ENCODE measurements at places on chromosomes 6 and 20.

DNA sequence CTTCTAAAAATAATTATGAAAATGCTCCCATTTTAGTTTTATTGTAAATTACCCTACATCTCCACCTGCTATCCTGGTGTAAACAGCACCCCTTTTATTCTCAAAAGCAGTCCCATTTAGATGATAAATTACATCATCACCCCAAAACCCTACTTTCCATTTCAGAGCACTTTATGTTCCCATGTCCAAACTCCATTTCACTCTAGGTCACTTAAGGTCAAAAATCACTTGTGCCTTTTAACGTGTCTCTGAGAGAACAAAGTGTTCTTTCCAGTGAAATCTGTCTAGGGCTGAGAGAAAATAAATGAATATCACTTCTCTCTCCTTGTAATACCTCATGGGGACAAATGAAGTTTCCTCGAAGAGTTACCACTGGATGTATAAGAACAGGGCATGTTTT is 157.3 kb downstream of the INSM1 start:
- DNase-seq: no peak

GRCh38 chr20:54497931-54498718 is 22.7 kb downstream of the DOK5 start:
- DNase-seq: no peak

GRCh38 chr6:32252331-32253009 is 28.6 kb upstream of the NOTCH4 start:
- DNase-seq: no peak

DNA sequence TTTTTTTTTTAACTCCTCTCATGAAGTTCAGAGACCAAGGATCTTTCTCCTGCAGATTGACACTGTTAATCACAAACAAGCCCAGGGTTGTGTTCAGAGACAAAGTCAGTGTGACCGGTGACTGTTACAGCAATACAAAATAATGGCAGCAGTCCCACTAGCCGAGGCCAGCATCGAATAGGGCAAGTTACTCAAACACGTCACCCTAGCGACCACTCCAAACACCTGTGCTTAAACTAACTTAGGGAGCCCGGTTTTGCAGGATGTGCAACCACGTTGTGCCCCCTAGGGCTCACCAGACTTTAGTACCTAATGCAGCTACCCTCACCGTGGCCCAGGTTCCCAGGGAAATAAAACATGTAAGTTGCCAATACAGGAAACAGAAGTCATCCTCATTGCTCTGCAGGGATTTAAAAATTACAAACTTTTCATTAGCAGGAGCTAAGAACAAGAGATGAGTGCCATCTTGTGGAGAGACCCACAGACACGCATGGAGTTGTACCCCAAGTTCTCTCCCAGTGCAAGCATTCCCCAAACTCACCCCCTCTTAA is 38.1 kb downstream of the FAM50B start:
- DNase-seq: no peak

GRCh38 chr6:43668151-43669028 is 19.2 kb downstream of the MRPS18A start:
- peak; percentile 63 for DNase-seq

DNA sequence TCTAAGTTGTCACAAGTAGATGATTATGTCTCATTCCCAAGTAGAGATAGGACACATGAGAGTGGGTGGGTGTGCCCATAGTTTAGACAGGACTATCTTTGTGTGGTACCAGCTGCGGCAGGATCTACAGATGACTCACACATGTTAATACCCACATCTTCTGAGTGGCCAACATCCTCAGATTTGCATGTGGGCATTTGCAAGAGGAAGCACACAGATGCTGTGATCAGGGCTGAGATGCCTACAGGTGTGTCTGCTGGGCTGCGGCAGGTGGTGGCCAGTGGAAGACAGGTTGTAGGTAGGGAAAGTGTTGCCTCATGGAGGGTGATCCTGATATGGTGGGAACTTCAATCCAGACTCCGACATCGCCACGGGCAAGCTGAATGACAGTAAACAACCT is 50.8 kb downstream of the UTRN start:
- no peak for DNase-seq

DNA sequence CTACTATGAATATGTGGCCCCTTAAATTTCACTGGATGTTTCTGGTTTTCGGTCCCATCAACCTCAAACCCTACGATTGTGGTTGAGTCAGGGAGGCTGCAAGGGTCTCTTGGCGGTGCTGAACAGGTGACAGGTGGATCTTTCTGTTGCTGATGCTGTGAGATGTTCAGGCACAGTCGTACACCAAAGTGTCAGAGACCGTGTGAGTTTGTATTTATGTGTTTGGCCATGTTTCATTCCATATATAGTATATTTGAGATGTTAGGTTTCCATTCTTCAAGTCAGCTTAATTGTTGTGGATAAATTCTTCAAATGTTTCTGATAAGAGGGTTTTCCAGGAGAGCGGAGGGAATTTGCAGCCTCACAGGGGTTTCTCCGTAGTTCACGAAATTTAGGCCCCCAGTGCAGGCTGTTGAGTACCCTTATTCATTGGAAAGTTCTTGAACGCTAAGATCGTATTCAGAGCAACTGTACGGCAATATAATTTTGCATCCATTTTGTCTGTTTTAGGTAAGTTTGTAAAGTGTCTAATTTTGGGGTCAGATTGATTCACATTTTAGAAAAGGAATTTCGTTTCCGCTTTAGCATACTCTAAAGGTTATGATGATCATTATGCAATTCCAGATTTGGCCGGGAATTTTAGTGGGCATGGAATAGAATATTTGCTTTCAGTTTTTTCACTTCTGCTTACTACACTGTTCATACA is 1.2 kb downstream of the TAB2 start:
- DNase-seq: no peak

DNA sequence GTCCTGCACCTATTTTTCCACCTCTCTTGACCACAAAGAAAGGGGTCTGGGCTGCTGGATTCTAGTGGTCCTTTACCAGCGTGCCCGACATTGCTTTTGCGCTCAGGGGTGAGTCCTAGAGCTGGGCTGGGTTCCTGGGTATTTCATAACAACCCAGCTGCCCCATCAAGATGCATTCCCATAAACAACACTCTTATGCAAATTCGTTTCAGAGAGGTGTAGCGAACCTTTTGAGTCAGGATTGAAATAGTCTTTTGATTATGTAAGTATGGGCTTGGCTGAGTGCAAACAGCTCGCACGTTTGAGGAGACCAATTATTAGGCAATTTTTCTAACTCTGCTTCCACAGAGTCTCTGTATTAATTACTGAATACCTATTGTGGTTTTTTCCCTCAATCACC is 13.7 kb downstream of the ACOT13 start:
- no peak for DNase-seq

GRCh38 chr6:17966451-17966850 is 21.0 kb downstream of the KIF13A start:
- DNase-seq: no peak

DNA sequence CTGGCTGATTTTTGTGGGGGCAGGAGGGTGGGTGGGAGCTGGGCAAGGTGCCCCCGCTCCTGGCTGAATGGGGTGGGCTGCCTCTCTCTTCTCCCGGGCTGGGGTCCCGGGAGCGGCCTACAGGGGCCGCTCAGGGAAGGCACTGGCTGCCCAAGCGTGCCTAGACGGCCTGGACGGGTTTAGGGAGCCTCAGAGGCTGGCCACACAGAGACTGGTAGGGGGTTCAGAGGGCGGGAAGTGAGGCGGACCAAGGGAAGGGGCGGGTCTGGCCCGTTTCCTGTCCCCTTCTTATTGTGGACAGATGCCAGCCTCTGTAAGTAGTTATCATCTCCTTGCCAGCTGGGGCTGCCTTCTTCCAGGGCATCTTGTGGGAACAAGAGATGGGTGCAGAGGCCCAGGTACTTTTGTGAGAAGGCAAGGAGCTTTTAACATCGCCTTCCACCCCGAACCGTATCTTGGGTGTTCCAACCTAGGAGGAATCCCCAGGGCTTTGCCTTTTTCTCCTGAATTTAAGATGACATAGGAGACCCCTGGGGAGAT is 437 bp downstream of the CD40 start:
- DNase-seq: no peak

DNA sequence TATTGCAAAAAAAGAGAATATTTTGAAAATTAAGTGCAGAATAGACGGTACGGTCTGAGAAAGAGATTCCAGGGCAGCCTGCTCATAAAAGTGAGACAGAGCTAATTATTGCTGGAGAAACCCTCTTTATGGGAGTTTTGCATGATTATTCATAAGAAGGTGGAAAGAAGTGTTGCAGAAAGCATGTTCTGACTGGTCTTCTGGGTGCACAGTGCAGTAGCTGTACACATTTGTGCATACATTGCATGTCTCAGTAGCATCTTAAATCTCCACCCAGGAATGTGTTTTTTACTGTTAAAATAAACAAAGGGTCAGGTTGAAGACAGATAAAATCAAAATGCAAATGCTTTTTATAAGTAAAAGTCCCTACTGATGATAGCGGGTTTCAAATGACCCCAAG is 1813.6 kb upstream of the DEFB115 start:
- DNase-seq: no peak

DNA sequence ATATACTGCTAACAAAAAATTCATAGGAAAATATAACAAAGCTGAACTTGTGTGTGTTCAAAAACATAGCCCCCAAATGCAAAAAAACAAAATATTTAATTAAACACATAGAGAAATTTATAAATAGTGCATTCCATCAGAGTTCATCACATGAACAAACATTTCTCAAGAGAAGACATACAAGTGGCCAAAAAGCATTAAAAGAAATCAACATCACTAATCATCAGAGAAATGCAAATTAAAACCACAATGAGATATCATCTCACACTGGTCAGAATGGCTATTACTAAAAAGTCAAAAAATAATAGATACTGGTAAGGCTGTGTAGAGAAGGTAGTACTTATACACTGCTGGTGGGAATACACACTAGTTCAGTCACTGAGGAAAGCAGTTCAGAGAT is 39.6 kb upstream of the ADGRG6 start:
- DNase-seq: no peak

DNA sequence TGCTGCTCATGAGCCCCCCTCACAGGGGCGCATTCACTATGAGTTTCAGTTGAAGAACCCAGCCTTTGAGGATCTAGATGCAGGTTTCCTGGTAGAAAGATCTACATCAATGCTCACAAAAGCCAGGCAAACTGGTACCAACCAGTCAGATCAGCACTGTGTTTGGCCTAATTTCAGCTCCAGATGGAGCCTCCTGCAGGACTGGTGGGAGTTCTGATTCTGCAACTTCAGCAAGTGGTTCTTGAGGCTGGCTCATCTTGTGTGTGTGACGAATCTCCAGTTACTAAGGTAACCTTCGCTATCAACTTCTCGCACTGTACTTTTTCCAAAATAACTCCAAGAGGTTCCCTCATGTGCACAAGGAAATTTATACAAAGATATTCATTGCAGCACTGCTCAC is 118.8 kb downstream of the ZMYND8 start:
- DNase-seq: no peak

GRCh38 chr6:86934365-86934764 is 3.0 kb upstream of the HTR1E start:
- DNase-seq: no peak

DNA sequence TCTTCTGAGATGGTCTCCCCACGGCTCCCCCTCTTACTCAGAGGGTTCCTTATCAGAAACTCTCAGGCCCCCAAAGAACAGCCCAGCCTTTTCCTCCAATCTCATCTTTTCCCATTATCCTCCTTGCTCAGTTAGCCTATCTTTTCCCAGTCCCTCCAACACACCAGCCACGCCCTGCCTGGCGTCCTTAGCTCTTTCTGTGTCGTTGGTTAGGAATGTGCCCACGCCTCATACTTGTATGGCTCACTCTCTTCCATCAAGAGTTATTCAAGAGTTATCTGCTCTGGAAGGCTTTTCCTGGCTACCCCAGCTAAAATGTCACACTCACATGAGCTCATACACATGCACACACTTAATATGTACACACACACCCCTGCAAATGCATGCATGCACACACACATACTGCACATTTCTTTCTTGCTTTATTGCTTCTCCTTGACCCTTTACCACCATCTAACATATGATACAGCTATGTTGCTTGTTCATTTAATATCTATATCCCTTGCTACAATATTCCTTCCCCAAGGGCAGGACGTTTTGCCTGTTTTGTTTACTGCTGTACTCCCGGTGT is 37.6 kb downstream of the SLC2A10 start:
- DNase-seq: peak; percentile 59

- DNase-seq: no peak
These were observed 142.4 kb downstream of the GMDS start for GRCh38 chr6:2102966-2103365.

- no peak for DNase-seq
These were observed 64.1 kb upstream of the SOX4 start for GRCh38 chr6:21529431-21529830.

GRCh38 chr6:111564482-111564945 is 41.2 kb downstream of the TRAF3IP2 start:
- DNase-seq: no peak

DNA sequence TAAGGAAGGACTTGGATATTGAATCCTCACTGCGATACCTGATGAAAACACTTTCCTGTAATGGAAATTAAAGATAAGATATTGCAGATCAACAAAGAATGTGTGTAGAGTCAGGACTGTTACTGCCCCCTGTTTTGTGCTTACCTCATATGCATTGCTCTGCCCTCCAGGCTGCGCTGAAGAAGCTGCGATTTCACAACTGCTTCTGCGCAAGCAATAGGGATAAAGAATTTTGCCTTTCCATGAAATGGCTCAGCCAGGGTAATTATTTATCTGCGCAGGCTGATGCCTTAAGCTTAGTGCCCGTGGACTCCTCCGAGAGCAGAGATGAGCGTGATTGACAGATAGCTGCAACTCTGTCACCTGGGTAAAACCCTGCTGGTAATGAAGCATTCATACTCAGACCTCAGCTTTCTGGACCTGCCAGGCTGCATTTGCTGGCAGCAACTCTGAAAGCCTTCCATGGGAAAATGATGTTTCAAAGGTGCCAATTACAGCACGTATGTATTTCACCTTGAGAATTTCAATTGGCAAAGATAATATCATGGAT is 370.6 kb downstream of the SAMD5 start:
- DNase-seq: no peak

GRCh38 chr6:150730801-150731457 is 131.2 kb downstream of the PLEKHG1 start:
- DNase-seq: no peak

DNA sequence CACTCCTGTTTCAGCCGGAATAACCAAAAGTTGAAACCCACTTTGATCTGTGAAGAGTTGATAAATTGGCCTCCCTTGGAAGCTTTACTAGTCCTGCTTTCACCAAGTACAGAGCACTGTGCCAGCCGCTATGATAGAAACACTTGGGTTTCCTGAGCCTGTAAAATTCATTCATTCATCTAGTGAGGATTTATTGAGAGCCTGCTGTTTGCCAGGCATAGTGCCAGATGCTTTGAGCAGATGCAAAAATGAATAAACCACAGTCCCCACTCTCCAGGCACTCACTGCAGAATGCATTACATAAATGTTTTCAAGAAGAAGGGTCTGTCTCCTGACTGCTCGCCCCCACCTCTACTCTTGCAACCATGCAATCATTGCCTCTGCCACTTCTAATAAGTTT is 25.3 kb upstream of the TMEM217 start:
- no peak for DNase-seq

DNA sequence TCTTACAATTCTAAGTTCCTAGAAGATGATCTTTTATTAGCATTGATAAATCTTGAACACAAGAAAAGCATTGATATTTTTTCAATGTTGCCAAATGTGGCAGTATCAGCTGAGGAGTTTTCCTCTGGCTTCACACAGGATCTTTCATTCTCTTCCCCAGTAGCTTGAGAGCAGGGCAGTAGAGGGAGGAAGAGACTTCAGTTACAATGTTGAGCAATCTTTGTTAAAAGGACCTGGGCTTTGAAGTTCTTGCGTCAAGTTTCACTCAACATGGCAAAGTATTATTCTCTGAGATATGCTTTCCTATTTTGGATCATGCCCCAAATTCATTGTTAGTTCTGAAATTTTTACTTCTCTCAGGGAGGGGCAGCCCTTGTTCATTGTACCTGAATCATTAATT is 238.0 kb downstream of the COL12A1 start:
- no peak for DNase-seq

Data from A549 (cell line).